ENCODE measurements at places on chromosomes 4 and X.

DNA sequence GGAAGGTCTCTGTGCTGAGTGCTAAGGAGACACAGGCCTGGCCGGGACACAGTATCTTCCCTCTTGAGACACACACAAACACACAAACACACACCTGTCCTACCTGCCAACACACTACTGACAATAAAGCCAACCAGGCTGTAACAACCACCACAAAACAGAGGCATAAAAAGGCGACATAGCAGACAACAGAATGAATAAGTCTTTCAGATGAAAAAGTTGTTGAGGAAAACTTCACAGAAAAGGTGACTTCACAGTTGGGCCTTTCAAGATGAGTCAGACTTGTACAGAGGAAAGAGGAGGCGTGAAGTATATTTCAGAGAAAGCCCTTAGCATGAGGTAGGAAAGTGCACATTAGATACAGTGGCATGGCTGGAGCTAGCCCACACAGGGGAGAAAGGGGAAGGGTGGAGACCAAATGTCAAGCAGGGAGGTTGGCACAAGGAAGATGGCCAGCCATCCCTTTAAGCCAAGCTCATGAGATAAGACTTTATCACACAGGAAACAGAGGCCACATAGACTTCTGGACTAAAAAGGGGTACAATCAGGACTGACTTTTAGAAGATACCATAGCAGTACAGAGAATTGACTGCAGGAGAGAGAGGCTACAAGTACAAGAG, 54.0 kb downstream of the SLC9A7 start:
- no peak overlapping the region for H3K4me3 ChIP-seq
- H3K27ac ChIP-seq: no peak overlapping the region
- H3K36me3 ChIP-seq: no peaks in the 10 kb centered on the region
- DNase-seq: no peak

DNA sequence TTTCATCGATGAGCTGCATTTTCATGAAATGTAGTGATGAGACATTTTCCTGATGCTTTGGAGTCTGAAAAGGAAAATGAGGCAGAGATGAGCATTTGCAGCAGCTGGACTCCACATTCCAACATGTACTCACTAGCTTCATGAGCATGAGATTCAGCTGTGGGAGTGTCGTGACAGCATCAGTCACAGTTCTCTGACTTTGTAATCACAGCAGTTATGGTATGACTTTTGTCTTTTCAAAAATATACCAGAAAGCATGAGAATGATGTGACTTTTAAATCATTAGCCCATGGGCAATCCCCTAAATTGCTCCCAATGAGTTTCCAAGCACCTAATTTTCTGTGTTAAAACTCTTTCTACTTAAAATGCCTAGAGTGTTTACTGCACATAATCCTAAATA, 18.3 kb upstream of the MSL3 start:
- H3K27me3 ChIP-seq: no peaks in the 10 kb centered on the region
- no peaks in the 10 kb centered on the region for H3K4me1 ChIP-seq

DNA sequence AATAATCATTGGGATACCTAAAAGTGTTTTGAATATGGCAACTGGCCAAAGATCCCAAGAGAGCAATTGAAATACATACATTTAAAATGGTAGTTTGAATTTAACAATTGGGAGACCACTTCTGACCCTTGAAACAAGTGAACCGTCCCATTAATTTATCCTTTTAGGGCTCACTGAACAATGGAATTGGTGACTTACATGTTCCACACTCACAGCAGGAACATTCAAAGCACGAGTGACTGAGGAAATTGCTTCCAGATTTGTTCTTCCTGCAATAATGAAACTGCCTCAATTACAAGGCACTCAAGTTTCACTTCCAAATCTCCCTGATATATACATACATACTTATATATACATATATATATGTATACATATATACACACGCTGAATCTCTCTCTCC, 20.6 kb downstream of the SLC39A8 start:
- H3K4me3 ChIP-seq: no peak overlapping the region
- H3K36me3 ChIP-seq: no peaks in the 10 kb centered on the region
- H3K27me3 ChIP-seq: no peaks in the 10 kb centered on the region
- DNase-seq: no peak

DNA sequence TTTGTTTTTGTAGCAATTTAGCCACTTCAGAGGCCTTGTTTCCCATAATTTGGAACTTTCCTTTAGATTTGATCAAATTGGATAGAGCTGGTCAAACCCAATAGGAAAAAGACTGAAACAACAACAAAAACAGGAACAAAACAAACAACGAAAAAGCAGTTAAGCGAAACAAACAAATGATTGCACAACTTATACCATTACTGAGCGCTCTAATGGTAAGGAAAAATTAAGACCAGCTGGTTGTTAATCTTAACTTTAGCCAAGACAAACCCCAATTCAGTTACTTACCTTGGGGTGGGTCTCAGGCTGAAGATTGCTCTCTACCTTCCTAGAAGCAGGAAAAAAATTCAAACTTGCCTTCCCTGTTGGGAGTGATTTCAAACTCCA, 38.3 kb downstream of the SPCS3 start:
- no peaks in the 10 kb centered on the region for H3K27me3 ChIP-seq
- no peak overlapping the region for H3K27ac ChIP-seq
- no peaks in the 10 kb centered on the region for H3K36me3 ChIP-seq
- H3K4me1 ChIP-seq: no peaks in the 10 kb centered on the region

- H3K27ac ChIP-seq: no peak overlapping the region
- H3K4me1 ChIP-seq: no peaks in the 10 kb centered on the region
- H3K36me3 ChIP-seq: no peaks in the 10 kb centered on the region
- no peaks in the 10 kb centered on the region for H3K27me3 ChIP-seq
Observed at GRCh38 chr4:153028535-153028934, 92.4 kb downstream of the FHDC1 start.

Measured in suprapubic skin (tissue), 4 donors.